ENCODE measurements at places on chromosomes 13 and 19.

DNA sequence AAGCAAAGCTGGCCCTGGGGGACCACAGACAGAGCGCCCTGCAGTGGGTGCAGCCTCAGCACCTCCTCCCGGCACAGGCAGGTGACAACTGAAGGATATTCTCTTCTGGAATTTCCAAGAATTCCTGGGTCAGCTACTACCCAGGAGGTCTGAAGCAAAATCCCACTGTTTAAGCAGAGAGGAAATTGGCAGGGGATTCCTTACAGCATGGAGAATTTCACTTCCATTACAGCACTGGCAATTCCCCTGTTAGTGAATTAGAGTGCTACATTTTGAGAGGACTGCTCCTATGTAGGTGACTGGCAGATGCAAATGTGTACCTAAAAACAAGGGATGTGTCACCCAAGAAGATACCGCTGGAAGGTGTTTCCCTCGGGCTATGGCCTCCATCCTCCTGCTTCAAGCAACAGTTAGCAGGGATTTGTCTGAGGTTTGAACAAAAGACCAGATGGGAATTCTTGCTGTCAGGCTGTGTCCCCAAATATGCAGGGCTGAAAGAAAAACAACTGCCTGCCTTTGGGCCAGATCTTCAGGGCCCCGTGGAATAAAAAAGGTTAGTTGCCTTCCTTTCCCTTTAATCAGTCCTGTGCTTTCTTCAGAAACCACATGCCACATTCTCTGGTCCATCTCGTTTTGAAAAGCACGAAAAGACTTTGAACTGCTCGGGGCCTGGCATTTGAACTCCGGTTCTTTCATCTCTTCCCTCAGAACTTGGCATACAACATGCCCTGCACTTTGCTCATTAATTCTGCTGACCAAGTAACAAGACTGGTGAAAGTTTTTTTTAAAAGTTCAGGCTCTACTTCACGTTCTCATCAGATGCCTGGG lies 296.4 kb downstream of the DNAJC15 start:
- no peak for DNase-seq

- DNase-seq = no peak
Observed at GRCh38 chr19:8243146-8243545, 34.0 kb downstream of the CERS4 start.

DNA sequence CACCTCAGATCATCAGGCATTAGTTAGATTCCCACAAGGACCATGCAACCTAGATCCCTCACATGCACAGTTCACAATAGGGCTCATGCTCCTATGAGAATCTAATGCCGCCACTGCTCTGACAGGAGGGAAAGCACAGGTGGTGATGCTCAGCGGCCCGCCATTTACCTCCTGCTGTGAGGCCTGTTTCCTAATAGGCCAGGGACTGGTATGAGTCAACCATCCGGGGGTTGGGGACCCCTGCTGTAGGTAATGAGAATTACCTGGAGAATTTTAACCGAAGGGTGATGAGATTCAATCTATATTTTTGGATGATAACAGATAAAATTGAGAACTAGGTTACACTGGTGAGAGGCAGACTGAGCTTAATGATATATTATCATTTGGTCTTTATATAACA lies 101.4 kb downstream of the LACC1 start:
- DNase-seq = no peak

DNA sequence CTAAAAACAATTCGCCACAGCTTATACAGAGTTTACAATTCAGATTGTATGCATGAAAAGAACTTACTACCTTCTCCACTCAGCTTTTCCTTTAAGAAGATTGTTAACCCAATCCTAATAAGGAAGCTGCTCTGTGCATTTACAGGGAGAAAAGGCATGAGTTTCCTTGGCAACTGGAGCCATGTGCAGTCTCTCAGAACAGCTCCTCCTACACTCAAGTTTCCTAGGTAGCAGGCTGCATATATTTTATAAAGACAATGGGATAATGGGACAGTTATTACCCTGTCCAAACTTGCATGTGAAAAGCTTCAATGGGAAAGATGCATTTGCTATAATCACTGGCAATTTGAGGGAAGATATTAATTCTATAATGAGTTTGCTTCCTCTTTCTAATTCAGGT lies 125.5 kb upstream of the TRPC4 start:
- DNase-seq = no peak

GRCh38 chr19:51325161-51325976 lies 13.9 kb downstream of the IGLON5 start:
- DNase-seq = no peak

DNA sequence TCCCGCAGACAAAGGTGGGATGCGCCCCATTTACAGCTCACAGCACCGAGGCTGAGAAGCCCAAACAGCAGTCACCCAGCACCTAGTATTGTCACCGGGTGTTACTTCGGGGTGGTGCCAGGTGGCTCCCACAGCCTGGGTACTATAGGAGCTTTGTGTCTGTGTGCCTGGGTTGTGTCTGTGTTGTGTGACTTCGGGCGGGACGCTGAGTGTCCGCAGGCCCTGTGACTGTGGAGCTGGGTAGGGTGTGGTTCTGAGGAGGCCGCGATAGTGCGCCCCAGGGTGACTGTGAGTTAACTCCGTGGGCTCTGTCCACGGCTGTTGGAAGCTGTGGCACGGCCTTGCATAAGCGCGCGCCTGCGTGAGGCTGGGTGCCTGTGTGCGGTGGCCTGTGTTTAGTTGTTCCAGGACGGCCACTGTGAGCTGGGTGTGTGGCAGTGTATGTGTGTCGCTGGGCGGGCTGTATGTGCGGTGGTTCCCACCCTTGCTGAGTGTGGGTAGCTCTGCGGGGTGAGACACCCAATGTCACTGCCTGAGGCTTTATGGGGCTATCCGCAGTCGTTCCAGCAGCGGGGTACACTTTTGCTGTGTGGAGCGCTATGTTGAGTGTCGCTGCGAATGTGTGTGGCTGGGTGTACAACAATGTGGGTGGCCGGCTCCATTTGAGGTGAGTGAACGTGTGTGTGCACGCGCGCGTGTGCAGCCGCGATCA lies 559 bp upstream of the SSBP4 start:
- no peak for DNase-seq

DNA sequence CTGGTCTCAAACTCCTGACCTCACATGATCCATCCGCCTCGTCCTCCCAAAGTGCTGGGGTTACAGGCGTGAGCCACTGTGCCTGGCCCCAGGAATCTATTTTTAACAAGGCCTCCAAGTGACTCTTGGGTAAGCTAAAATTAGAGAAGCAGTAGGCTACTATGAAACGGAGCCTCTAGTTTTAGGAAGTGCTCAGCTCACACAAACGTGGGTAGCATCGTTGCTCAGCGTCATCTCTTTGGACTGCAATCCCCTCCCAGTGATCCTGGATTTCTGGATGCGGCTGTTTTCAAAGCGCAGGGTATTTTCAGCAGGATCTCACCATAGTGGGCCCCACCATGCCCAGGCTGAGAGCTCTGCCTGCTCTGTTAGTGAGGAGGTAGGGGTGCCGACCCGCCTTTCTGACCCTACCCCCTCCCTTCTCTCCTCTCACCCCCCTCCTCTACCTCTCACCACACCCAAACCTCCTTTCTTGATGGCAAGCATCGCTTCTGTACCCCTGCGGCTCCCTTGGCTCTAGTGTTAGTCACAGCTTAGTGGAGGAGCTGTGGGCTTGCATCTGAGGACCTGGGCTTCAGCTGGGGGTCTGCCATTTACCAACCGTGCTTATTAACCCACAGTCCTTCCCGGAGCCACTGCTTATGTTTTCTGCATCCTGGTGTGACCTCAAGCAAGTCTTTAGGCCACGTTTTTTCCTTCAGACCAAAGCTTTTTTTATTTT lies 34.2 kb downstream of the GJA3 start:
- DNase-seq = no peak

GRCh38 chr13:24243302-24243701 lies 66.1 kb upstream of the C1QTNF9 start:
- DNase-seq = no peak

GRCh38 chr13:59834801-59835200 lies 328.9 kb downstream of the DIAPH3 start:
- no peak for DNase-seq

GRCh38 chr13:19362946-19363510 lies 181.4 kb upstream of the TUBA3C start:
- no peak for DNase-seq

DNA sequence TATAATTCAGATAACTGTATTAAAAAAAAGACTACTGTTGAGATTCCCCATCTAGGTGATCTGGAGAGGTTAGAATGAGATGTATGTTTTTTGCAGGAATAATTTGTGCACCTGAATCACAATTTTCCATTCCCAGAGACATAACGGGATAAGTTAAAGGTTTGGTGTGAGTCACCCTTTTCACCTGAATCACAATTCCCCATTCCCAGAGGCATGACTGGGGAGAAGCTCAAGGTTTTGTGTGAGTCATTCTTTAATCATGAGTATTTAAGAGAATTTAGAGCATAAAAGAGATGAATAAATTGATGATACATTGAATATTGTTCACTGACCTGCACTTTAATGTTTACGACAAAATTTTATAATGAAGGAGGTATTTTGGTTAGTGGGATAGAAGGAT lies 9.0 kb downstream of the OR7A5 start:
- no peak for DNase-seq

- no peak for DNase-seq
Observed at GRCh38 chr13:49305792-49306425, 58.2 kb downstream of the CDADC1 start.

GRCh38 chr19:46932346-46932745 lies 71.5 kb downstream of the ARHGAP35 start:
- DNase-seq = peak; percentile 87

DNA sequence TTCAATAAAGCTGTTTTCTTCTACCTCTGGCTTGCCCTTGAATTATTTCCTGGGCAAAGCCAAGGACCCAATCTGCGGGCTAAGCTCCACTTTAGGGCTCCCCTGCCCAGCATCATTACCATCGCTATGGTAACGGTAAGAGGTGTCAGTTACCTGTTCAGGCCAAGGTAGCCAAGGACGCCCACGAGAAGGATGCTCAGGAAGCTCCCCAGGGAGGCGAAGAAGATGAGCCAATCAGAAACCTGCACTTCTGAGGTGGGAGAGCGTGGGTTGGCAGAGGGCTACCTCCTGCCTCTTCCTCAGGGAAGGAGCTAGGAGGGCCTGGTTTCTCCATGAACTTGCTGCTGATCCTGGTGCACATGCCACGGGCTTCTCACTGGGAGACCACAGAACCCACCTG lies 24.7 kb downstream of the IL12RB1 start:
- DNase-seq = no peak

GRCh38 chr19:788686-788982 lies 8.6 kb upstream of the PTBP1 start:
- DNase-seq = no peak

- no peak for DNase-seq
Observed at GRCh38 chr19:5870986-5871394, 650 bp upstream of the FUT5 start.

DNA sequence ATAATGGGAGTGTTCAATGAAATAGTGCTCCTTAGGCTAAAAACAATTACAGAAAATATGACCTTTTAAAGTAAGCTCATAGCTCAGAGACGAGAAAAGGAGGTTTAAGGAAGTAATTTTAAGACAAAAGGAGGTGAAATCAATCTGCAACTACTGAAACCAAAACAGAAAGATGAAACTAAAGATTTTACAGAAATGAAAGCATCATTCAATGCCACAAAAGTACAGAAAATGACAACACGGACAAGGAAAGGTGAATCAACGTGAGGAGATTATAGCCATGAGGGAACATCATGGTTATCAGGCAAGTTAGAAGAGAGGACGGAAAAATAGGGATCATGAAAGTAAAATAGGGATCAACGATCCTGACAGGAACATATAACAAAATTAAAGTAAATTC lies 745.2 kb downstream of the PCDH17 start:
- DNase-seq = no peak

- no peak for DNase-seq
Observed at GRCh38 chr13:80751854-80752253, 410.9 kb upstream of the SPRY2 start.

DNA sequence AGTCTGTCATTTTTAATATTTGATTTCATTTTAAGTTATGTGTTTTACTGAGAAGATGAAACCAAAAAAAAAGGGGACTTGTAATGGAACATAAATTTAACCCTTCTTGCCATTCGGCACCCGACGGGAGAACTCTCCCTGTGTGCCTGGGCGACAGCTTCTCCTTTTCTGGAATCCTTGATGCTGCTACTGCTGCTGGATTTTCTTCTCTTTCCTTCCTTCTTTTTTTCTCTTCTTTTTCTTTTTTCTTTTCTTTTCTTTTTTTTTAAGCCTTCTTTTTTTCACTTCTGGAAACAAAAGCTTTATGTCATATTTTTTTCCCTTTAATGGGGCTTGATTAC lies 11.1 kb upstream of the ZNF536 start:
- DNase-seq = no peak

DNA sequence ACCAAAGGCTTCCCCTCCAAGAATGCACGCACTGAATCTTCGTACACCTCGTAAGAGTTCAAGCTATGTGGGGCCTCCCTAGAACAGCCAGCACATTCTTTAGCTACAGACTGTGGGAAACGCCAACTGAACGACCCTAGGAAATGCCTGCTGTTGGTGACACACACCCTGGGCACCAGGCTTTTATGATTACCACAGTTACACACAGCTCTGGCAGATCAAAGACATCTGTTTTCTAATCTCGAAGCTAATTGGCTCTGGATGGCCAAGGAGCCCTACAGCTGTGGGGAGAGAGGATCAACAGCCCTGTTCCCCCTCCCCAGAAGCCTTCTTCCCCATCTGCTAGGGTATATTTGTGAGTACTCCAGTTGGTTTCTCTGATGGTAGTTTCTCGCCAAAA lies 123.0 kb downstream of the COL4A1 start:
- DNase-seq = no peak

DNA sequence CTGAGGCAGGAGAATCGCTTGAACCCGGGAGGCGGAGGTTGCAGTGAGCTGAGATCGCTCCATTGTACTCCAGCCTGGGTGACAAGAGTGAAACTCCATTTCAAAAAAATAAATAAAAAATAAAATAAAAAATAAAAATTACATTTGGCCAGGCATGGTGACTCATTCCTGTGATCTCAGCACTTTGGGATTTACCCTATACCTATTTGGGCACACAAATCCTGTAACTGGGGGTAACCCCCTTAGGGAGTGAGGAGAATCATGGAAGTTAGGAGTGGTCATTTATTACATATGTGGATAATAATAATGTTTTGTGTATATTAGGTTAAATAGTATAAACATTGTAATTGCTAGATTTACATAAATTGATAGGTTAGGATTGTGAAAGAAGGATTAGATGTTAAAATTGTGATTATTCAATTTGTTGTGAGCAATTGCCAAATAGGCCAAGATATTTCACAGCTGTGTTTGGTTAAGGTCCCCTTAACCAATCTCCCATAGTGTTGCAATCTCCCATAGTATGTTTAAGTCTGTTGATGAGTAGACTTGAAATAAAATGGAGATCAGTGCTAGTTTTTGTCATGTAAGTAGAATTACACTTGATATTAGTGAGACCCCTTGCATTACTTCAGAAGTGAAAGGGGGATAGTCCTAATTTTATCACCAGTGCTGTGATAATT lies 30.7 kb downstream of the ZNF844 start:
- DNase-seq = no peak

- no peak for DNase-seq
Observed at GRCh38 chr13:25625414-25625813, 253.6 kb downstream of the ATP8A2 start.

DNA sequence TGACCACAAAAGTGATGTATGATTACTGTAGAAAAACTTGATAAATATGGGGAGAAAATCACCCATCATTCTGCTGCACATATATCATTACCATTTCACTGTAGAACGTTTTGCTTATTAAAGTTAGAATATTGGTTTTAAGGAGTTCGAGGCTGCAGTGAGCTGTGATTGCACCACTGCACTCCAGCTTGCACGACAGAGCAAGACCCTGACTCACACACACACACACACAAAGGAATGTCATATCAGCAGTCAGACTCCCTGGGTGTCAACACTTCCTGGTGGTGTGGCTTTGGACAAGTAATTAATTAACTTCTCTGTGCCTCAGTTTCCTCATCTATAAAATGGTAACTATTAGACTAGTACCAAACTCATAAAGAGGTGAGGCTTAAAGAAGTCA lies 11.3 kb upstream of the PNMA8A start:
- DNase-seq = no peak
